ENCODE measurements at places on chromosomes 3 and 15. TPM values are rescaled to one million over a fixed set of nuclear protein-coding genes. Genes with fewer than 3 reads are reported as not detected.

GRCh38 chr3:193812078-193812725, 219.2 kb downstream of the OPA1 start:
- H3K27me3 ChIP-seq = no peaks in the 10 kb centered on the region
- DNase-seq = no peak
- no peak overlapping the region for H3K4me3 ChIP-seq
- H3K36me3 ChIP-seq = no peaks in the 10 kb centered on the region
- peaks cover 17% of the 10 kb centered on the region for H3K4me1 ChIP-seq

Gene DHX30
- 48.0 TPM for total RNA-seq

GRCh38 chr15:92075764-92076163, 222.3 kb downstream of the SLCO3A1 start:
- H3K36me3 ChIP-seq = no peaks in the 10 kb centered on the region
- no peaks in the 10 kb centered on the region for H3K4me1 ChIP-seq
- no peaks in the 10 kb centered on the region for H3K27me3 ChIP-seq
- H3K4me3 ChIP-seq = no peak overlapping the region
- no peak overlapping the region for H3K27ac ChIP-seq
- no peak for DNase-seq

DNA sequence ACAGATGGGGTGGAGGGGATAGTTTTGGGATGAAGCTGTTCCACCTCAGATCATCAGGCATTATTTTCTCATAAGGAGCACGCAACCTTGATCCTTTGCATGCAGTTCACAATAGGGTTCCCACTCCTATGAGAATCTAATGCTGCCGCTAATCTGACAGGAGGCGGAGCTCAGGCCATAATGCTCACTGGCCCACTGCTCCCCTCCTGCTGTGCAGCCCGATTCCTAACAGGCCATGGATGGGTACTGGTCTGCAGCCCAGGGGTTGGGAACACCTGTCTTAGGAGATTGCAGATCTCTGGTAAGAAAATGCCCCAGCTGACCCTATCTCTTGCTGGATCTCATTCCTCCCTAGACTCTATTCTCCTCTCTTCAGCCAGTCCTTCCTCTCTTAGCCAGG, 6.8 kb downstream of the CSTA start:
- no peaks in the 10 kb centered on the region for H3K4me1 ChIP-seq
- H3K27me3 ChIP-seq = no peaks in the 10 kb centered on the region
- no peak overlapping the region for H3K27ac ChIP-seq
- H3K4me3 ChIP-seq = no peak overlapping the region
- DNase-seq = no peak
- H3K36me3 ChIP-seq = no peaks in the 10 kb centered on the region

Gene PLCB2
- total RNA-seq = 12.4 TPM

DNA sequence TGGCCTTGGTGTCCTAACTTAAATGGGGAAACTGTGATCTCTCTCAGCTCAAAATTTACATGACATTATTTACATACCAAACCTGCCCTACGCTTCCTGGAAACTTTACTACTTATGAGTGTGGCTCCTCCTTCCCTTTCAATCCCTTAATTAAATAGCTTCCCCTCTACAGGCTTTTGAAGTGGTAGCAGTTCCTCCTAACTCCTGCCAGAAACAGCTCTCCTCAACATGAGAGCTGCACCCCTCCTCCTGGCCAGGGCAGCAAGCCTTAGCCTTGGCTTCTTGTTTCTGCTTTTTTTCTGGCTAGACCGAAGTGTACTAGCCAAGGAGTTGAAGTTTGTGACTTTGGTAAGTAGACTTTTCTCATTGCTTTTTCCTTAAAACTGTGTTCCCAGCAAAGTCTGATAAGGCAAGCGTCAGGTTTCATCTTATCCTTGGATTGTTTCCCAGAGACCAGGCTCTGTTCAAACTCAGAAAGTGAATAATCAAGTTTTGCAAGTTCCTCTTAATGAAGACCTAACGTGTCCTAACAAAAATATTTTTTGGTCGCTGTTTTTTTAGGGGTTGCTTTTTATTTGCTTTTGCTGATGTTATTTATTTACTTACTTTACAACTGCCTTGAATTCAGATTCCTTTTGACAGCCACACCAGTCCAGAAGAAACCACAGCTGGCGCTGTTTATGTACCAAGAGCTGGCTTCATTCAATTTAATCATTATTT, at the start of gene ACP3:
TSS of gene ACP3 (plus strand) at position 179 of the 720 bp plus-strand sequence. CDS start at position 229, 50 bp downstream.
- no peaks in the 10 kb centered on the region for H3K36me3 ChIP-seq
- peaks cover 14% of the 10 kb centered on the region for H3K4me1 ChIP-seq
- peak within 1 kb of the TSS; percentile 83 for H3K27ac ChIP-seq

DNA sequence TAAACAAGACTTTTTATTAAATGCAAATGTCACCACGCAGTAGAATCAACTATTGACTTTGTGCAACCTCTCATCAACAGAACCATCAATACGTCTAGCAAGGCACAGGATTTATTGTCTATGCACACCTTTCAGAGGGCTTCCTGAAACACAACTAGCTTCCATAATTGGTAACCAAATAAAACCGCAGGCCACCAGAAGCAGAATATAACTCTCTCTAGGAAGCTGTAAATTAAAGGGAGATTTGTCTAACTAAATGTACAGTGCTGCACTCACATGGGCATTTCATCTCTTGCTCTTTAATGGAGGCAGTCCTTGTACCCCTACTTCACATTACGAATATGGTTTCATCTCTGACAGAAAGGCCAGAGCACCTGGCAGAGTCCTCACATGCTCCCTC, 93.0 kb downstream of the FHIT start:
- H3K4me1 ChIP-seq = no peaks in the 10 kb centered on the region
- no peak overlapping the region for H3K27ac ChIP-seq
- H3K27me3 ChIP-seq = no peaks in the 10 kb centered on the region
- H3K36me3 ChIP-seq = no peaks in the 10 kb centered on the region

GRCh38 chr3:19250959-19251610, 102.8 kb downstream of the KCNH8 start:
- H3K36me3 ChIP-seq = no peaks in the 10 kb centered on the region
- no peaks in the 10 kb centered on the region for H3K27me3 ChIP-seq
- H3K4me1 ChIP-seq = no peaks in the 10 kb centered on the region
- no peak overlapping the region for H3K27ac ChIP-seq
- DNase-seq = no peak

GRCh38 chr3:130905551-130905950, 11.7 kb downstream of the ATP2C1 start:
- no peaks in the 10 kb centered on the region for H3K36me3 ChIP-seq
- no peak overlapping the region for H3K4me3 ChIP-seq
- H3K4me1 ChIP-seq = peaks cover 31% of the 10 kb centered on the region
- no peak for DNase-seq

Gene SCAANT1
- total RNA-seq = not detected

GRCh38 chr3:112087746-112088145, 1.6 kb downstream of the C3orf52 start:
- no peak for DNase-seq
- peaks cover 44% of the 10 kb centered on the region for H3K4me1 ChIP-seq
- no peaks in the 10 kb centered on the region for H3K27me3 ChIP-seq
- no peaks in the 10 kb centered on the region for H3K36me3 ChIP-seq

- H3K4me3 ChIP-seq = no peak overlapping the region
- peak; percentile 52 for DNase-seq
- H3K4me1 ChIP-seq = peaks cover 19% of the 10 kb centered on the region
- H3K27ac ChIP-seq = peak overlapping the region; percentile 34
- H3K27me3 ChIP-seq = no peaks in the 10 kb centered on the region
These were observed 10.5 kb downstream of the ISG20 start for GRCh38 chr15:88649286-88649733.

DNA sequence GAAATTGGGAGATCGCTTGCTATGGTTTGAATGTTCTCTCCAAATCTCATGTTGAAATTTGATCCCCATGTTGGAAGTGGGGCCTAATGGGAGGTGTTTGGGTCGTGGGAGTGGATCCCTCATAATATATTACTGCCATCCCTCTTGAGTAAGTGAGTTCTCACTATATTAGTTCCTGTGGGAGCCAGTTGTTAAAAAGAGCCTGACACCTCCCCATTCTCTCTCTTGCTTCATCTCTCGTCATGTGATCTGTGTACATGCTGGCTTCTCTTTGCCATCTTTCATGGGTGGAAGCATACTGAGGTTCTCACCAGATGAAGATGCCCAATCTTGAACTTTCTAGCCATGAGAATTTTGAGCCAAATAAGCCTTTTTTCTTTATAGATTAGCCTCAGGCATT, 43.0 kb upstream of the IL20RB start:
- H3K4me3 ChIP-seq = no peak overlapping the region
- H3K36me3 ChIP-seq = no peaks in the 10 kb centered on the region
- no peak for DNase-seq
- H3K27me3 ChIP-seq = no peaks in the 10 kb centered on the region
